Activated T-cell treated with anti-CD3 and anti-CD28 coated beads for 24 hours (primary cell): ENCODE measurements at places on chromosomes 16 and 17.

GRCh38 chr16:83561876-83562275 is 245.9 kb upstream of the HSBP1 start:
- DNase-seq, result no peak

- no peak for DNase-seq
Observed at GRCh38 chr16:23288209-23288608, 13.9 kb upstream of the SCNN1B start.

DNA sequence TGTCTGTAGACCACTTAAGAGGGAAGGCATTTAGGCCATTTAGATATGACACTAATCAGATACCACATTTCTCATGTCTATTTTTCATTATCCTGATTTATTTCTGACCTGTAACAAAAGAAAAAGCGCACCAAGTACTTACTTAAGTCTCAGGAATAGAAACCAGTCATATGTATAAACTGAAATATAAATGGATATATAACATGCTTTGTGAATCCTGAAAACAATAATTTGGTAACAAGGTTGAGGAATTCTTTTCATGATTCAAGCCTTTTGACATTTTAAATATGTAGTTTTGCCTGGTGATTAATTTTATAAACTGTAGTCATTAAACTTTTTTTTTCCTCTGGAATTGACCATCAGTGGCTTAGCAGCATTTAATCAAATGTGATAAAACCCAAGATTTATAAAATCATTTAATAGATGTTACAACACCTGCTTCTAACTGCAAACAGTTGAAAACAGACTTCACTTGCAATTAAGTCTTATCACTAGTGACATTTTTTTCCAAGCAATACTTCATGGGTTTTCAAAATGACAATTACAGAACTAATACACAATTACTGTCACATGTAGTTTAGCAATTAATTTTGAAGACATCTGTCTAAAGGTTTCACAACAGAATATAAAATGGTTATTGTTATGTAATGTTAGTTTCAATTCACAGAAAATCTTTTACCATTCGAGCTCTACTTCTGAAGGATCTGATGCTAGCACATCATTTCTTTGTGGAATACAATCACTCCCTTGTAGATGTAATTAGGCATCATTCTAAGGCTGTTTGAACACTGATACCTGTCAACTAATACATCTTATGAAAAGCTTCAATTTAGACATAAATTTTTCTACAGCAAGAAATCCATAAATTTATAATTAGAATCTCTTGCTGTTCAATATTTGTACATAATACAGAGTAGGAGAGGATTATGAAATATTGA is 110.3 kb downstream of the TOX3 start:
- no peak for DNase-seq

DNA sequence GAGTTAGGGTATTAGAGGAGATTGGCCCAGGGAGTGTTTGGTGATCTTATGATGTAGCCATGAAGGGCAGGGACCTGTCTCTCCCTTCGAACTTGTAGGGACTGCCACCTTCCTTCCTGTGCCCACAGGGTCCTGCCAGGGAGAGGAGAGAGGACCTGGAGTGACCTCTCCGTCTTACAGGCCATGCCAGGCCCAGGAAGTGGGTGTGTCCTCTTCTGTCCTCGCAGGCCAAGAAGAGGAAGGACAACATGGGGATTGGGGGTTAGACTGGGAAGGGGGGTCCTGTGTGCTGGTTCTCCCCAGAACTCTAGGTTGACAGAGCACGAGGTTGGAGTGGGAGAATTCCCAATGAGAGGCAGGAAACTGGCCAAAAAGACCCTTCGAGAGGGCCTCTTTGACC is 43.4 kb upstream of the TAC4 start:
- no peak for DNase-seq
